ENCODE measurements at places on chromosomes 3 and 15. TPM values are rescaled to one million over a fixed set of nuclear protein-coding genes. Genes with fewer than 3 reads are reported as not detected.

FAH gene
- total RNA-seq, result 34.7 TPM

TMEM212 gene
- not detected for total RNA-seq

FBXO40 gene
- total RNA-seq, result not detected

- H3K27me3 ChIP-seq, result no peaks in the 10 kb centered on the region
- DNase-seq, result no peak
- H3K4me3 ChIP-seq, result no peak overlapping the region
These were observed 101.3 kb upstream of the NANOGP8 start for GRCh38 chr15:35186346-35186745.

GRCh38 chr3:195913382-195913781 is 5.0 kb upstream of the TNK2 start:
- DNase-seq, result no peak
- no peak overlapping the region for H3K27ac ChIP-seq
- no peaks in the 10 kb centered on the region for H3K4me1 ChIP-seq
- no peak overlapping the region for H3K4me3 ChIP-seq

DNA sequence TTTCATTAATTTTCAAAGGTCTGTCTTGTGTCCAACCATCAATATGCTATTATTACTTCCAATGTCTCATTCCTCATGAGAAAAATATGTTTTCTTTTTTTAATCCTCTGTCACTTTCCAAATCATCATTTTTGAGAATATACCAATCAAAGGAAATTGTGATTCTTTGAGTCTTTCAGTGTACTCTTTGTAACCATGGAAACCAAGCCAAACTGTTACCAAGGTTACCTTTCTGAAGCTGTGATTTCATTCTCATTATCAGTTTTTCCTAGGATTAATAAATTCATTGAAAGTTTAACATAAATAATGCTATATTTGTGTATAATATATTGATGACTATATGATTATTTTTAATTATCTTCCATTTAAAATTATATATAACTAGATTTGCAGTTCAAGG is 16.6 kb upstream of the PLSCR5 start:
- no peak overlapping the region for H3K4me3 ChIP-seq
- H3K36me3 ChIP-seq, result no peaks in the 10 kb centered on the region
- DNase-seq, result no peak
- no peak overlapping the region for H3K27ac ChIP-seq

PDIA3 gene
- 404 TPM for total RNA-seq

GRCh38 chr15:99704444-99704838 is 28.8 kb downstream of the LYSMD4 start:
- H3K27ac ChIP-seq, result peak overlapping the region; percentile 5
- H3K36me3 ChIP-seq, result no peaks in the 10 kb centered on the region
- H3K4me3 ChIP-seq, result no peak overlapping the region
- H3K27me3 ChIP-seq, result no peaks in the 10 kb centered on the region

PPM1M gene
- total RNA-seq, result 32.5 TPM

DNA sequence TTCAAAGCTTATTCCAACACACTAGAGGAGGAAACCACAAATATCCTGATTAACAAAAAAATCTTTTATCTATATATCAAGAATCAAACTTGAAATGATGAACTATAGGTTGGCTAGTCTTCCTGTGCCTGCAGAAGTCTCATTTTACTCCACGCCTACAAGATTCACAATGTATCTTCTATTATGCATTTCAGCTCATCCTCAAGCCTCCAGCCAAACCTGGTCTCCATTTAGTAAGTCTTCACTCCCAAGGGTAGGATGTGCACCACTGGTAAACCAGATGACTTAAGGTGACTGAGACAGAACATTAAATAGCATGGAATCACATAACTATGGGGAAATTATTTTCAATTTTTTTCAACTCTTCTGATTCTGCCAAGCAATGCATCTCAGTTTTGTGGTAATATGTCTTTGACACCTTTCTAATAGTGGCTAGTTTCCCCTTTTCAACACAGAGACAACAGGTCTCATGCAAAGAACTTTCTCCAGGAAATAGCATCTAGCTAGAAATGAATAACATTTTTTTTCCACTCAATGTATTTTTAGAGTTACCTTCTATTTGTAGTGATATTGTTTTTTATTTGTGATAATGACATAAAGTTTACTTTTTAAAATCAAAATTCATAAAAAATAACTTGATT is 166.9 kb downstream of the TNIK start:
- no peak overlapping the region for H3K4me3 ChIP-seq
- H3K36me3 ChIP-seq, result no peaks in the 10 kb centered on the region
- H3K27me3 ChIP-seq, result no peaks in the 10 kb centered on the region
- DNase-seq, result no peak

DNA sequence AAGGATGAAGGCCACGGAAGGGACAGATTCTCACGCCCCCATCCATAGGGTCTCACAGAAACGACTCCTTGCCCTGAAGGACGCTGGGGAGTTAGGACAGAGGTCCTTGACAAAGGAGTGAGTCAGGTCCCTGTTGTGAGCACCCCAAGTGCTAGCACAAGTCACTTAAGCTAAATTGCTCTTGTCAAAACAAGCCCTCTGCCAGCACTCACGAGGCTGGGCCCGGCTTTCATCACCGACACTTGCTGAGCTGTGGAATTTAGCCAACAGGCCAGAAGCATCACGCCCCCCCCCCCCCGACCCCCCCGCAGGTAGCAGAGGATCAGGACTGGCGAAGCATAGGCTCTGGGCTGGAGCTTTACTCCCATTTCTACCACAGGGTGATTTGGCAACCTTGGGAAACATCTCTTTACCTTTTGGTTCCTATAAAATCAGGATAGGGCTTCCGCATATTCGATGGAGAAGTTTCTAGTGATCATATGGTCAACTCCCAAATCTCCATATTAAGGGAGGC is 75.4 kb downstream of the ADCY5 start:
- no peaks in the 10 kb centered on the region for H3K27me3 ChIP-seq
- no peak overlapping the region for H3K27ac ChIP-seq
- peaks cover 16% of the 10 kb centered on the region for H3K4me1 ChIP-seq
- no peak overlapping the region for H3K4me3 ChIP-seq

GRCh38 chr3:61802772-61803171 is 241.4 kb downstream of the PTPRG start:
- H3K27ac ChIP-seq, result no peak overlapping the region
- peaks cover 20% of the 10 kb centered on the region for H3K4me1 ChIP-seq
- no peak for DNase-seq
- no peaks in the 10 kb centered on the region for H3K27me3 ChIP-seq
- H3K36me3 ChIP-seq, result no peaks in the 10 kb centered on the region

SEMA3B gene
- total RNA-seq, result 96.1 TPM

- no peaks in the 10 kb centered on the region for H3K36me3 ChIP-seq
- peaks cover 2% of the 10 kb centered on the region for H3K27me3 ChIP-seq
- H3K4me3 ChIP-seq, result no peak overlapping the region
- no peak for DNase-seq
- H3K27ac ChIP-seq, result no peak overlapping the region
- H3K4me1 ChIP-seq, result no peaks in the 10 kb centered on the region
These were observed 58.4 kb upstream of the HRH1 start for GRCh38 chr3:11095932-11096265.

- no peaks in the 10 kb centered on the region for H3K4me1 ChIP-seq
- no peak for DNase-seq
- H3K36me3 ChIP-seq, result no peaks in the 10 kb centered on the region
- no peak overlapping the region for H3K27ac ChIP-seq
- H3K27me3 ChIP-seq, result no peaks in the 10 kb centered on the region
These were observed 124.3 kb upstream of the TRIM42 start for GRCh38 chr3:140553591-140553990.

- H3K4me1 ChIP-seq, result peaks cover 8% of the 10 kb centered on the region
- H3K27me3 ChIP-seq, result no peaks in the 10 kb centered on the region
- H3K27ac ChIP-seq, result no peak overlapping the region
- peak; percentile 84 for DNase-seq
- peak overlapping the region; percentile 47 for H3K4me3 ChIP-seq
These were observed 50.9 kb downstream of the MYL3 start for GRCh38 chr3:46812237-46812791.

- no peaks in the 10 kb centered on the region for H3K36me3 ChIP-seq
- no peaks in the 10 kb centered on the region for H3K4me1 ChIP-seq
- H3K27ac ChIP-seq, result no peak overlapping the region
- no peak overlapping the region for H3K4me3 ChIP-seq
- no peak for DNase-seq
These were observed 818.8 kb upstream of the NR2F2 start for GRCh38 chr15:95511671-95512070.

DNA sequence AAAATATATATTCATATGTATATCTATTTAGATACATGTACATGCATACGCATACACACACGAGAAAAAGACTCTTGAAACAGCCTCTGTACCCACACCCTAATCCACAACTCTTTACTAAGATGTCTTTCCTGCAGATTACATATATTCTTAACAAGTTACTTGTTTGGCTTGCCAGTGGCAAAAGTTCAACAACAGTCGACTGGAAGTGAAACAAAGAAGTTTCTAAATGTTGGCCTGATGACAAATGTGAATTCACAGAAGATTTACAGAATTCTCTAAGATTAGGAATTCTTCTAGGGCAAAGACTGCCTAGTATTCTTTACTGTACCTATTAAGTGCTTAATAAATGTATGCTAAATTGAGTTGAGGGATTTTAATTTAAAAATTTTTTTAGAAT is 116.8 kb downstream of the CDIN1 start:
- H3K4me3 ChIP-seq, result no peak overlapping the region
- H3K27me3 ChIP-seq, result no peaks in the 10 kb centered on the region
- DNase-seq, result no peak
- no peaks in the 10 kb centered on the region for H3K36me3 ChIP-seq

CTXN2 gene
- 0.06 TPM for total RNA-seq

DNA sequence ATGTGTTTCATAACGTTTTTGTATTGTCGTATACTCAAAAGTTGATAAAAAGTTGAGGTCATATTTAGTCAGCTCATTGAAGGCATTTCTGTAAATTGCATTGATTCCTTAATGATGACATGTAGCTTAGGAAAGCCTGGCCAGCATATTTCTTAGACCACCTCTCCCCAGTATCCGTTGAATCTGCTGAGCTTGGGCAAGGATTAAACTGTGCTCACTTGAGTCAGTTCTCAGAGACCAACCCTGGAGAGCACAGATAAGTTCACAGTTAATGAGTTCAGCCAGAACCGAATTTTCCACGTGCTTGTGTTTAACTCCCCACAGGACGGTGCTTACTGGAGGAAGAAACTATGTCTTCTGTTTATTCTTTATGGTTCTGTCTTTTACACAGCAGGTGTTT is 132.7 kb downstream of the SLC25A26 start:
- no peak overlapping the region for H3K27ac ChIP-seq
- H3K4me3 ChIP-seq, result no peak overlapping the region
- H3K27me3 ChIP-seq, result no peaks in the 10 kb centered on the region
- no peaks in the 10 kb centered on the region for H3K36me3 ChIP-seq

TNNC1 gene
- total RNA-seq, result 2.2 TPM

DNA sequence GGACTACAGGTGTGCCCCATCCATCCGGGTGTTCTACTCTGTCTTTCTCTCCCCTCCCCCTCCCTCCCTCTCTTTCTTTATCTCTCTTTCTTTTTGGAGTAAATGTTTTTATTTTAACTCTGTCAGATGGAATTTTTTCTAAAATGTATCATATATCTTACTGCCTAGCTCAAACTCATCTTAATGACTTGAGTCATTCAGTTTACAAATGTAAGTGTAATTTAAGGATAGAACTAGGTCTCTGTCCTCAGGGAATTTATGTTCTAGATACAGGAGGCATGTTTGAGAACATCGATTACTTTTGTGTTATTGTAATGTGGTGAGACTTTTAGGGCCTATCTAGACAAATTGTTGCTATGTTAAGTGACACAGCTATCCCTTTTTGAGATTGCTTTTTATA is 3.5 kb downstream of the TBC1D23 start:
- no peak overlapping the region for H3K27ac ChIP-seq
- no peaks in the 10 kb centered on the region for H3K27me3 ChIP-seq
- peaks cover 10% of the 10 kb centered on the region for H3K4me1 ChIP-seq
- H3K36me3 ChIP-seq, result no peaks in the 10 kb centered on the region
- H3K4me3 ChIP-seq, result no peak overlapping the region

ACKR4 gene
- total RNA-seq, result 1.0 TPM

DNA sequence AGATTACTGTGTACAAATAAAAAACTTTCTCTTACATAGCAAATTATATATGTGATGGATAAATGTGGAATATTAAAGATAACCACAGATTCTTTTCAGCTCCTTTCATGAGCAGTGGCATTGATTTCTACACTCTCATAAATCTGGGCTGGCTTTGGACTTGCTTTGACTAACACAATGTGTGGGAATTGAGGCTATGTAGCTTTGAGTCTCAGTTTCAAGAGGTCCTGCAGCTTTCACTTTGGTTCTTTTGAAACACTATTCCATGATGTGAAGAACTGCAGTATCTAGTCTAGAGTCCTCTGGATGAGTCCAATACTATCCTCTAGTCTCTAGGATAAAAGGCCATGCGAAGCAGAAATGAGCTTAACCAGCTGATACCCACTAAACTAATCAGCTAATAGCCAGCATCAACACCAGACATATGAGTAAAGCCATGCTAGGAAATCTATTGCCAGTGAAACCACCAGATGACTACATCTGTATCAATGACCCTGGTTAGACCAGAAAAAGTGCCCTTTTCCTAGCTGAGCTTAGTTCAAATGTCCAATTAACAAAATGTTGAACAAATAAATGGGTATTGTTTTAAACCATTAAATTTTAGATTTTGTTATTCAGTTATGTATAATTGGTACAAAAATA is 274.9 kb upstream of the ZPLD1 start:
- no peak overlapping the region for H3K27ac ChIP-seq
- H3K36me3 ChIP-seq, result no peaks in the 10 kb centered on the region
- no peak overlapping the region for H3K4me3 ChIP-seq
- no peak for DNase-seq
- H3K27me3 ChIP-seq, result no peaks in the 10 kb centered on the region

DNA sequence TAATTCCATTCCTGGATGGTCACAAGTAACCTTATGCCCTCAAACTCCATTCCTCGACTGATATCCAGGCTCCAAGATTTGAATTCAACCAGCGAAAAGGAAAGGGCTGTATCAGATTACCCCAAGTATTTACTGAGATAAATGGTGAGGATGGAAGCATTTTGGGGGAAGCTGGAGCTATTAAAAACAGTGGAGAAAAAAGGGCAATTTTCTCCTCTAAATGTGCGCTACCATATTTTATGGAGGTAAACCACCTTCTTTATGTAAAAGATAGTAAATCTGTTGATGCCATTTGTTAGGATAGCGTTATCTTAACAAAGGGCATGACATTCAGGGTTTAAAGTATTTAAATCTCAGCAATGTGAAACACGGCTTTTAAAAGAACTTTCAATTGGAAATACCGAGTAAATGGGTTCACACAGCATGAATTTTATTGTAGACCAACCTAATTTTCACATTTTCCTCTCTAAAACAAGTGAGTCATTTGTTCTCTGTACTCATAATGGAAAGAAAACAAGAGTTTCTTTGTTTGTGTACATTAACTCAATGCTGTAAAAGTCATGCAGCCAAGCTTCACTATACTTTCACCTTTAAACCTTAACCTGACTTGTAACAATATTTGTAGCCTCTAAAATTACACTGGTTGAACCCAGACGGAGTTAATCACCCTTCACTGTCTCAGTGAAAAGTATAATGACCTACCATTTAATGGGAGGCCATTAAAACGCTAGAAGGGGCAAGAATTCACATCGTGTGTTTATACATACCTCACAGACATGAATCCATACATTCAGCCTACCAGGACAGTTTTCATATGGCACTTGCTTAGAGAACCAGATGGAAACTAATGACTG is 773.4 kb downstream of the ROBO1 start:
- no peak overlapping the region for H3K27ac ChIP-seq
- H3K36me3 ChIP-seq, result no peaks in the 10 kb centered on the region
- no peak overlapping the region for H3K4me3 ChIP-seq
- no peaks in the 10 kb centered on the region for H3K27me3 ChIP-seq
- H3K4me1 ChIP-seq, result no peaks in the 10 kb centered on the region
